ENCODE measurements at places on chromosomes 5 and 9.

GRCh38 chr9:116987721-116988485 lies 300.8 kb downstream of the TRIM32 start:
- no peak for DNase-seq

GRCh38 chr5:40679913-40680681 lies at the start of gene PTGER4:
TSS of gene PTGER4 (plus strand) at chr5:40679915. CDS start at chr5:40680994, 1,079 bp downstream.
- DNase-seq = peak; percentile 46

DNA sequence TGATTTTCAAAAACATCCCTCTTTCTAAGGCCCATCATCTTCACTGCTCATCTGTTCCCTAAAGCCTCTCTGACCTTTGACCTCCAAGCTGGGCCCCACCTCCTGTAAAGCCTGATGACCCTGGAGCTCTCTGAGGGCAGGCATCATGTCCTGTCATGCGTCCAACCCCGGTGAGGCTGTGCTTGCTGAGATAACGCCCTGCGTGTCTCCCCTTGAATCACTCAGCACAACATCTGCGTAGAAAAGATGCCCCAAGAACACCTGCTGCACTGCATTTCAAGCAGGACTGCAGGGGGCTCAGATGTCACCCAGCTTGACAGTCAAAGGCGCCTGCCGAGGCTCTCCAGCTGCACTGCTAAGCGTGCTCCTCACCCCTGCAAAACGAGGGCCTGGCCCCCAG lies 78.0 kb downstream of the OTULIN start:
- DNase-seq = no peak

DNA sequence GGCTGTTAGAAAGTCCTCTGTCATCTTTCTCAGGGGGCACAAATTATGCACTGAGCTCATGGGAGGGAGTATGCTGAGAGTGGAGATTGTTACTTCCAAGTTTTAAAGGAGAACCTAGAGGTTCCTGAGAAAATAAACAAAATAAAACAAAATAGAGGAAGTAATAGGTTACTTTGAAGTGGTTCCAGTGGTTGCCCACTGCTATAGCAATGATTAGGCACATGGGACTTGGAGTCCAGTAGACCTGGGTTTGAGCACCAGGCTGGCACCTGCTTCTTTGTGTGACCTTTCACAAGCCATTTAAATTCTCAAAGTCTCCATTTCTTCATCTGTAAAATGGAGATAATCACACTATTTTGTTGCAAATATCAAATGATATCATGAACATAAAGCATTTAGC lies 13.8 kb upstream of the CDC23 start:
- DNase-seq = no peak

- no peak for DNase-seq
These were observed 46.2 kb upstream of the FSD1L start for GRCh38 chr9:105401651-105402050.

DNA sequence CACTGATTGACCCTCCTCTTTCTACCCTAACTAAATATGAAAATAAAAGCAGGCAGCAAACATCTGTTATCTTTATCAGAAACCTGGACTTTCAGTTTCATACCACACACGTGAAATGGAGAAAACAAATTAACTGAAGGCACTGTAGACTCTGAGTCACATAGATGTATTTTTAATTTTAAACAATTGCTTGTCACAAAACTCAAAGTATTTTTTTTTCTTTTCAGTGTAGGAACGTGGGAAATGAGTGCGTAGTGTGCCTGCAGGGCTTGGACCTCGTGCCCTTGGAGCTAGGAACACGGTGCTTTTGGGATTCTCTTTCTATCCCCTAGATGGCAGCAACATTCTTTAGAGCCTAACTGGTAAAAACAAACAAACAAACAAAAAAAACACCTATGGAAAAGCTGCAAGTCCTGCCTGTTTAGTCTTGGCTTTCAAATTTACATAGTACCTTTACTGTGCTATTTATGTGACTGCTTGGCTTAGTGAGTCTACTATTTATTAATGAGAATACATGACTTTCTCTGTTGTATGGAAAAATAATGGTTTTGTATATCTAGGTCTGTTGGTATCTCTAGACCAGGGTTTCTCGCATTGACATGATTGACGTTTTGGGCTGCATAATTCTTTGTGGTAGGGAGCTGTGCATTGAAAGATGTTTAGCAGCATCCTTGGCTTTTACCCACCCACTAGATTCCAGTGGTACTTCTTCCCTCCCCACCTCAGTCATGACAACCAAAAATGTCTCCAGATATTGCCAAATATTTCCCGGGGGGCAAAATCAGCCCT lies 16.8 kb upstream of the ACTBL2 start:
- peak; percentile 8 for DNase-seq

GRCh38 chr5:1011741-1012312 lies 3.2 kb downstream of the NKD2 start:
- DNase-seq = no peak

- DNase-seq = no peak
These were observed 64.2 kb upstream of the RXRA start for GRCh38 chr9:134262035-134262434.

DNA sequence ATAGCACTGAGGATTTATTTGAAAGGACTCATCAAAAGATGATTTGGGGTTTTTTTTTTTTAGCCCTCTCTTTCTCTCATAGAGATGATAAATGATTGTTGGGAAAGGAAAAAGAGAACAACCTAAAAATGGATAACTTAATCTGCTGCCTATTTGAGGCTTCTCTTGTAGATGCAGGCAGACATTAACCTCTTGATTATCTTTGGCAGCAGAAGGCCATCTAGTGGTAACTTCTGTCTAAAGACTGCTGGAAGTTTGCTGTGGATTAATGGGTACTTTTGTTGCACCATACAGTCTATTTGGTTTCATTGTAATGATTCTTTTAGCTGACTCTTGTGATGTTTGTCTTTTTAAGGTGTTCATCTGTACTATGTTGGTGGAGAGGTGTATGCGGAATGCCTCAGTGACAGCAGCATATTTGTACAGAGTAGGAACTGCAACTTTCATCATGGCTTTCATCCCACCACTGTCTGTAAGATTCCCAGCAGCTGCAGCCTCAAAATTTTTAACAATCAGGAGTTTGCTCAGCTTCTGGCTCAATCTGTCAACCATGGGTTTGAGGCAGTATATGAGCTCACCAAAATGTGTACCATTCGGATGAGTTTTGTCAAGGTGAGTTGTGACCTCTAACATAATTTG lies 18.8 kb downstream of the SMIM32 start:
- DNase-seq = no peak

- no peak for DNase-seq
These were observed 37.1 kb upstream of the PALM2AKAP2 start for GRCh38 chr9:109742776-109743348.

DNA sequence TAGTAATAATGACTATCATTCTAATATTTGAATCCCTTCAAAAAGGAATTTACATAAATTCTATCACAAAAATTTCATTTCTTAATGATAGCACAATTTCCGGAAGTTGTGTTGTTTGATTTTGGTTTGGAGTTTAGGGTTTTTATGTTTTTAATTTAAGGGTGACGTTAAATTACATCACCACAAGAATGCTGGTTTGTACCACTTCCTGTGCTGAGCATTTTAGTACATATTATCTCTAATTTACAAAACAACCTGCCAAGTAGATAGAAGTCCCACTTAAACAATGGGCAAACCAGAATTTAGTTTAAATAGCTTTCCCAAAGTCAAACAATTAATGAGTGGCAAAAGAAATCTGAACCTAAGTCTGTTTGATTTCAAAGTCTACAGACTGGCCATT lies 63.4 kb downstream of the DENND1A start:
- DNase-seq = no peak

DNA sequence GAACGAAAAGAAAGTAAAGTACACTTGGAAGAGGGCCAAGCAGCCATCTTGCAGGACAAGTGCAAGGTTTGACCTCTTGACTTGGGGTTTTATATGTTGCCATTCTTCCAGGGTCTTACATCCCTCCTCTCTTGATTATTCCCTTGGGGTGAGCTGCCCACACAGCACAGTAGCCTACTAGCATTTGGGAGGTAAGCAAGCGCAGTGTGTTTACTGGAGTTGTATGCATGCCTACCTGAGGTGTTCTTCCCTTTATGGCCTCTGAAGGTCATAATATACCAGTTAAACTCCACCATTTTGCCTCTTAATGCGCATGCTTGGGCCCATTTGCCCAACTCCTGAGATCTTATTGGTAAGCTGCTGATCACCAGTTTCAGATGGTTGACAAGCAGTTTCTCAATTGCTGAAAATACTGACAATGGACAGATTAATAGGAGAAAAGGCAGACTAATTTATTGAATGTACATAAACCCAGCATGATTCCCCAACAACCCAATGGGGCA lies 173.8 kb upstream of the SLC30A5 start:
- no peak for DNase-seq

- DNase-seq = no peak
These were observed 75.4 kb downstream of the TEX10 start for GRCh38 chr9:100277166-100277979.

GRCh38 chr5:35598707-35599370 lies 18.8 kb upstream of the SPEF2 start:
- no peak for DNase-seq

DNA sequence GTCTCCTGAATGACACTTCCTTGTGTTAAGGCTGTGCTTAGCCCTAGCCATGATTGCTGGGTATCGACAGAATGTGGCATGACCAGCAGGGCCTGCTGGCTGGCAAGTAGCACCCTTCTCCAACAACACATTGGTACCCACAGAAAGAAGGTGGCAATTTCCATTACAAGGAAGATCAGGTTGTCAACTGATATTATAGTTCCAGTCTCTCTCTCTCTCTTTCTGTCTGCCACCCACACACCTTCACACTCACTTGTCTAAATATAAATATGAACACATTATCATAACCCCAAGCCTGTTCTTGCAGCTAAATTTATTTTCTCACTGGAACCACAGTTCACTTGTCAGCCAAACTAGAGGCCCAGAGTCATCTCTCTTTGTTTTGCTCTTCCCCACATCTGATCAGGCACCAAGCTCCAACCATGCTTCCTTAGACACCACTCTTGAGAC lies 408.1 kb upstream of the PIK3R1 start:
- no peak for DNase-seq

DNA sequence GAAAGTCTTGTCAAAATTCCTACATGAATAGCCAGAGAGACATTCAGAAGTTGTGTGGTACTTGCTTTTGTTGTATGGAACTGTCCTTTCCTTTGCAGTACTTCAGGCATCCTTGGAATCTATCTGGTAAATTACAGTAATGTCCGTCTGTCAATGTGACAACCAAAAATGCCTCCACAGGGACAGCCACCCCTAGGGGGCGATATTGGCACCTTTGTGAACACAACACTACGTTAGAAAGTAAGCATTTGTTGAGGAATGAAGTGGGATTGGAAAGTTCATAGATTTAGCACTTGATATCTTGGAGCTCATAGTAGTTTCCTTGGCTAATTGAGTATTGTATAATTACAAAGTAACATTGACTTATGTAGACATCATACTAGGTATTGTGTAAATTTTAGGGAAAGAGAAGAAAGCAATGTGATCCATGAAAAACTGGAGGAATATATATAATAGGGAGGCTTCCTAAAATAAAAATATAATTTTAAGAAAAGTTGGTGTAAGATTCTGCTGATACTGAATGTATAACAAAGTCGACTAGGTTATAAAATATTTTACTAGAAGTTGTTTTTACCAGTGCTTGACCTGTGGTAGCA lies 32.7 kb downstream of the TMEFF1 start:
- peak; percentile 87 for DNase-seq

DNA sequence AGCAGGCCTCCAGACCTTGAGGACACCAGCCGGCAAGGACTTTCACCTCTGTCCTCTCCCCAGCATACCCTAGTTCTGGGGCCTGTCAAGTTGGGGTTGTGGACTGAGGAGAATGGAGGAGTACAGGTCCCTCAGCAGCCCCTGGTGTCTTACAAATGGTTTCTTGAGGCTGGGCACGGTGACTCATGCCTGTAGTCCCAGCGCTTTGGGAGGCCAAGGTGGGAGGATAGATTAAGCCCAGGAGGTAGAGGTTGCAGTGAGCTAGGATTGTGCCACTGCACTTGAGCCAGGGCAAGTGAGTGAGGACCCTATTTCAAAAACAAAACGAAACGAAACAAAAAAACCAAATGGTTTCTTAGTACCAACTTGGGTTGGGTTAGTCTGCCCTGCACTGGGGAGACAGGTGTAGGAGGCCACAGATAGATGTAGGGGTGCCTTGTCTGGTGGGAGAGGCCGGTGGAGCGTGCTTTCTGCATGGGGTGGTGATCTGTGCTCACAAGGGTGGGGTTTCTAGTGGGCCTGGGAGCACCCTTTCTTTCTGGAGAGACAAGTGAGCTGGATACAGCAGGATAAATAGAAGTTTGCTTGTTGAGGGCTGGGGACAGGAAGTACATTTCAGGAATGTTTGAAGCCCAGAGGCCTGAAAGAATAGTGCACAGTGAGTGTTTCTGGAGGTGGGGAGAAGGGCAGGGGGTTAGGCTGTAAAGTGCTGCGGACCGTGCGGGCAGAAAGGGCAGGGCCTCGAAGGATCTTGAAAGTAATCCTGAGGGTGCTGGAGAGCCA lies 37.7 kb upstream of the PSD2 start:
- no peak for DNase-seq

DNA sequence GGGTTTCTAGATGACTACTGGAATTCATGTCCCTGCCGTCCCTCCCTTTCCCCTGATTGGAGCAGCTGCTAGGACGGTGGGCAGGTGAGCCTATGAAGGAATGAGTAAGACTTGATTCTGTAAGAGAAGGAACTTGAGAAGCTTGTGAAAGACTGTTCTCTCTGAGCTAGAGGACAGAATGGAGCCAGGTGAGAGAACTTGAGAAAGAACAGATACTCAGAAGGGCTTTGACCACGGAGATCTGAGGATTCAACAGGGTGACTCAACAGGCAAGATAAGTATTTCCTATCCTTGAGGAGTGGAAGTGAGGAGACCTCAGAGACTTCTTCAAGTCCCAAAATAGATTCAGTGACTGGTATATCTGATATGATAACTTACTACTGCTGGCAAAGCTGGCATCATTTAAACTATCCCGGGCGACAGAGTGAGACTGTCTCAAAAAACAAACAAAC lies 41.9 kb downstream of the HSDL2 start:
- DNase-seq = peak; percentile 2

GRCh38 chr5:106374956-106375355 lies 1295.8 kb downstream of the EFNA5 start:
- DNase-seq = no peak

GRCh38 chr5:6961837-6962635 lies 248.8 kb downstream of the TENT4A start:
- peak; percentile 4 for DNase-seq

DNA sequence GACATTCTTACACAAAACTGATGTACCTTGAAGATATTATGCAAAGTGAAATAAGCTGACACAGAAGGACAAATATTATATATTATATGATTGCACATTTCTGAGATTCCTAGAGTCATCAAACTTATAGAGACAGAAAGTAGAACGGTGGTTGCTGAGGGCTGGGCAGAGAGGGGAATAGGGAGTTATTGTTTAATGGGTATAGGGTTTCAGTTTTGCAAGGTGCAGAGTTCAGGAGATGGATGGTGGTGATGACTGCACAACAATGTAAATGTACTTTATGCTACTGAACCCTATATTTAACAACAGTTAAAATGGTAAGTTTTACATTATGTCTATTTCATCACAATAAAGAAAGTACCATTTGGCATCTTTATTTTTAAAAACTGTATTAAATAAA lies 315.8 kb upstream of the POU5F2 start:
- DNase-seq = no peak

Measured in activated CD4-positive, alpha-beta T cell treated with anti-CD3 and anti-CD28 coated beads for 48 hours (primary cell).